ENCODE measurements at places on chromosomes 2 and 18.

GRCh38 chr2:24842081-24843050 lies 49.1 kb downstream of the CENPO start:
- DNase-seq = no peak

- DNase-seq = no peak
Measured at GRCh38 chr2:98727369-98728087, 3.4 kb downstream of the MGAT4A start.

GRCh38 chr18:51907687-51908597 lies 432.1 kb upstream of the DCC start:
- DNase-seq = no peak

DNA sequence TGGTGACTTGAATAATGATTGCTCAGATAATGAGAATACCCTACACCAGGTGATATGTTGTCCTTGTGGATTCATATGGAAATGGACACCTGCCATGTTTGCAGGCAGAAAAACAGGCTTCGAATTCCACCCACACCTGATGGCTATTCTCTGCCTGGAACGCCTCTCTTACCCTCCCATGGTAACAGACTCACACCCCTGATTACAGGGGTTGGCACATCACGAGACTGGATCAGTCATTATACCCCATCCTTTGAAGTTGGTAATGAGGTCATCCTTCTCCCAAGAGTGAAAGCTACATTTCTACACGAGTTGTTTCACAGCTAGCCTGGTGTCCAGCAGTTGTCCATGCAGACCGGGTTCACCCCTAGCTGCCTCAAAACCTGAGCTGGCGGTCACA lies 71.4 kb upstream of the MBOAT2 start:
- no peak for DNase-seq

DNA sequence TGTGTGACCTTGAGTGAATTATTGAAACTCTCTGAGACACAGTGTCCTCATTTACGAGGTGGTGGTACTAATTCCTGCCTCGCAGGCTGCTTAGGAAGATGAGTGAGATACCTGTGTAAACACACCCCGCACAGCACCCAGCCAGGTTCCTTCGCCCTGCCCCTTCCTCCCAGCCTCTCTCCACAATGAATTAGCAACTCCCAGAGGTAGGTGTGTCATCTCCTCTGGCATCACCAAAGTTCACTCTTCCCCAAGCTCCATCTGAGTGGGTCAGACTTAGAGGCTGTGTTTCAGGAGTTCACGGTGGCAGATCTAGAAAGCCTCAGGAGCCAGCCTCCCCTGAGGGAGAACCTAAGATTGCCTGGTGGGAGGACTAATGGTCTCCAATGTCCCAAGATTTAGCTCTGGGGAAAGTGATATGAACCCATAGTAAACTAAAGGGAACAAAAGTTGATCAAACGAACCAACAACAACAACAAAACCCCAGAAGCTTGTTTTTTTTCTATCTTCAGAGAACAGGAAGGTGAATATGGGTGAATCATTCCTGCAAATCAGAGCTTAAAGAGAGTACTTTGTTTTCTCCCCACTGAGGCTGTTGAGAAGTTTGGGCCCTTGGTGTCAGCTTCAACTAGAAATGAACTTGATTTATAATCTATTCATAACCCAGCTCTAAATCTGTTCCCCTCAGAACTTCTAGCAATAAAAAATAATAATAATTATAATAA lies 44.4 kb upstream of the NRP2 start:
- no peak for DNase-seq
